ENCODE measurements at places on chromosomes 2 and 18. TPM values are rescaled to one million over a fixed set of nuclear protein-coding genes. Genes with fewer than 3 reads are reported as not detected.

DNA sequence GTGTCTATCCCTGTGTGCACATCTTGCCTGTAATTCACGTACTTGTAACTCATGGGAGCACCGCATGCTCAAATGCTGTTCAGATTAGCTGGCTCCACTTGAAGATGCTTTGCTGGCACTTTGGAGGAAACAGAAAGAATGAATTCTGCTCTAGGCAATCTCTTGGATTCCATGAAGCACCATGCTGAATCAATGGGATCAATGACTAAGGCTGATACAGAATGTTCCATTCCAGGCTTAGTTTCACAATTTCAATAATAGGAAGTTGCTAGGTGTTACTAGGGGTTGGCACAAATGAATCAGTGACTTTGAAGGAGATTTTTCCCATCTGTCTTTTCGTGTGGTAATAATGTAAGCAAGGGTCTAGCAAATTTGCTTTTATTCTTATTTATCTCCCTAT, 328.8 kb downstream of the OSR1 start:
- peak; percentile 8 for DNase-seq

Gene FOSL2
- 44.8 TPM for total RNA-seq

DNA sequence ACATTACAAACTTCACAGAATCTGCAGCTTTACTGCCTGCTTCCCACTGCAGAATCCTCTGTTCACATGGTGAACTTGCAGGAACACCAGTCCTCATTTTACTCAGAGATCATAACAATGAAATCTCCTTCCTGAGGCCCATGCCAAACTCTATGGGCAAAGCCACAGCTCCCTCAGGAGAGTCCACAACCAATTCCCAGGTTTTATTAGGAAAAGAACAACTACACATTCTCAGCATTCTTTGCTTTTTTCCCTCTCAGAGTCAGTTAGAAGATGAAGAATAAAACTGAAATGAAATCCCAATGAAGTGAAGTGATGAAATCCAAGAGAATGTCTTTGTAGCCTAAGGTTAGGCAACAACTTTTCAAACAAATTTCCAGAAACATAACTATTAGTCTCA, 233.7 kb downstream of the DSEL start:
- DNase-seq: no peak

DNA sequence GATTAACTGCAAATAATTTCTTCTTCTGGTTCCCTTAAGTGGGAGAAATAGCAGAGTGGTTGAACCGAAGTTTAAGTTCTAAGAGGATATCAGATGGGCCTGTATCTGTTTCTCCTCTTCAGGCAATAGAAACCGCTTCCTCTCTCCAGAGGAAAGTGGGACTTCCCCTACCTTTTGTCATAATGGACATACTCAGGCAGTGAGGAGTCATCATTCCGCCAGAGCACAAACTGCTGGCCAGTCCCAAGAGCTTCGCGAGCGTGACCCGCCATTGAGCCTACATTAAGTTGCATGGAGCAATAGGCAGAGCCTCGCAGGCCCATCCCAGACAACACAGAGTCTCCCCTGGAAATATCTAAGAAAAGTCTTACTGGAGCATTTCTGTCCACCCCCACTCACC, 158.9 kb downstream of the LDLRAD4 start:
- peak; percentile 75 for DNase-seq

DNA sequence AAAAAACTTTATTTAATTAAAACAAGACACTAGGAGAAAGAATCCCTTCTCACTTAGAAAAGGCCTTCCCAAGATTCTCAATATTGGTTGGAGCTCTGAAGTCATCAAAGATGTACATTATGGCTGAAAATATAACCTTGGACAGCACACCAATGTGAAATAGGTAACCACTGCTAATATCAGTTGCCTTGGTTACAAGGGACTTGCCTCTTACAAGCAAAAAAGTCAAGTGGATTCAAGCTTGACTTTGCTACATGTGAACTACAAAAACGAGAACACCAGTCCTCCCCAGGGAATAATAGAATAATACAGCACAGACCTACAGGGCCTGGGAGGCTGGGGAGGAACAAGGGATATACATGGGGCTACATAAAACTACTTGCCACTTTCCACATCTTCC, 46.1 kb downstream of the NABP1 start:
- no peak for DNase-seq

Gene ZNF519
- 7.6 TPM for total RNA-seq

GRCh38 chr2:25032901-25033300, 9.0 kb upstream of the EFR3B start:
- DNase-seq: no peak

GRCh38 chr2:60608679-60609078, 55.2 kb upstream of the BCL11A start:
- DNase-seq: no peak

Gene ASAP2
- 46.7 TPM for total RNA-seq

Gene PDE1A
- total RNA-seq: 0.36 TPM

- DNase-seq: peak; percentile 52
Measured at GRCh38 chr2:24404491-24404921, 44.2 kb upstream of the ITSN2 start.

Gene CPLX4
- not detected for total RNA-seq

DNA sequence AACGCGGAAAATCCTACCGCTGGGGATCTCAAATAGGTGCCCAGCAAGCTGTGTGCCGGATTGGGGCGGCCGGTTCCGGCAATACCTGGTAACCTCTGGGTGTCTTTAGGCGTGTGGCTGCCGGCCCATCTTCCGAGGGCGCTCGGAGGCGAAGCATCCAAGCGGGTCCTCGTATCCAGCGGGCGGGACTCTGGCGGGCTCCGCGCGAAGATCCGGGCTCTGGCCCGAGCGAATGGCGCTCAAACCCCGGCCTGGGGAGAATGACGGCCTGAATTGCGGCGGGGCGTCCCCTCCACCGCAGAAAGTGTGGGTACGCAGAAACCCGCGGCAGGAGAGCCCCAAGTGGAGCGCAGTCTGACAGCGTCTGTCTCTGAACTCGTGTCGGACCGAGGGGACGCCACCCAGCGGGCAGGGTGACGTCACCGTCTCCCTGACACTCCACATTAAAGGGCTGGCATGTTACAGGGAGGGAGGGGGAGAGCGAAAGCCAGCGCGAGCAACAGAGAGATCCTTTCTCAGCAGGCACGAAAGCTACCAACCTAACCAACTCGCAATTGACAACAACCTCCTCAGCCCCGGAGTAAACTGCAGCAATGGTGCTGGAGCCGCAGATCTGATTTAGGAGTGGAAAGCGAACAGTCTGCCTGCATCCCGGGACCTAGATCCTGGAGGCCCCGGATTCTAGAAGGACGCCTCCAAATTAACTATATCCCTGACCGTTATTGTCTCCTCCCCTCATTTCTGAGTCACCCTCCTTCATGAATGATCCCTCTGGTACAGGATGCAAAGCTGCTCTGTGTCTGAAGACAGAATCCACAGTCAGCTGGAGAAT, at the start of gene SKOR2:
Gene SKOR2, minus strand, starts transcription at position 372 of the 832 bp plus-strand sequence. CDS start 2,477 bp downstream, outside the sequence.
- no peak for DNase-seq

Gene TFPI
- total RNA-seq: 57.2 TPM

DNA sequence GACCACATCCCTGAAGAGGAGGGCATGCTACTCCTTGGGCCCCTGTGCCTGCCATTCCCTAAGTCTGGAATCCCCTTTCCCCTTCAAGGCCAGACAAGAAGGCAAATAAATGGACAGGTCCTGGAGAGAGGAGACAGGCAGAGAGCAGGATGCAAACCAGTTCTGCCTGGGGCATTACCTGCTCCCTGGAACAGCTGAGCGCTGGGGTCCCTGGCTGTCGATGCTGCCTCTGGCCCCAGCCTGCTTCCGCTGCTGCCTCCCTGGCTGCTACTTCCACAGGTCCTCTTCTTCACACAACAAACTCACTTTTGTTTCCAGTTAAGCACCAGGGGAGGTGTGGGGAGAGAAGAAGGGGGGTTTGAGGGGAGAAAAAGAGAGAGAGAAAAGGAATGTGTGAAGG, 53.1 kb downstream of the SLC4A5 start:
- DNase-seq: no peak

GRCh38 chr18:50170004-50170403, 24.9 kb downstream of the MYO5B start:
- DNase-seq: peak; percentile 2

Gene CYP27A1
- 20.5 TPM for total RNA-seq

DNA sequence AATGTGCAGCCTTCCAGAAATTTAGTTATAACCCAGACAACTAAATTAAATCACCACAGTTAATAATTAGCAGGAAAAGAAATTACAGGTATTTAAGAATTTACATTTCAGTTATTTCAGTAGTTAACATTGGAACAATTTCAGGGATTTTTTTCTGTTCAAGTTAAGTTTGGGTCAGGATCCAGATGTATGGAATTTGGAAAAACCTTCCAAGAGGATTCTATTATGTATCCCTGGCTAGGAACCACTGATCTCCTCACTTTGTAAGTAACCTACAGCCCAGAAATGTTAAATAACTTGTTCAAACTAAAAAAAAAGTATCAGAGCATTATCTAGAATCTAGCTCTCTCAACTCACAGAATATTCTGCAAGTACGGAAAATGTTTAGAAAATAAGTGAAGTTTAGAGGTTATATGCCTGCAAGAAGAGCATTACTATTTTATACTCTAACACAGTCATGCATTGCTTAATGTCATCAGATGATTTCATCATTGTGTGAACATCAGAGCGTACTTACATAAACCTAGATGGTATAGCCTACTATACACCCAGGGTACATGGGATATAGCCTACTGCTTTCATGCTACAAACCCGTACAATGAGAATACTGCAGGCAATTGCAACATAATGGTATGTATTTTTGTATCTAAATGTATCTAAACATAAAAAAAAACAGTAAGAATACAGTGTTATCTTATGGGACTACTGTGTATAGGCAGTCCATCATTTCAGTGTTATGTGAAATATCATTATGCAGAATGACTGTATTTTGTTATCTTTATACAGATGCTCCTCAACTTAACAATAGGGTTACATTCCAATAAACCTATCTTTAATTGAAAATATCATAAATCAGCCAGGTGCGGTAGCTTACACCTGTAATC, 6.1 kb downstream of the NCKAP1 start:
- DNase-seq: no peak

All from RPMI7951 (cell line).